ENCODE measurements at places on chromosomes 2 and 18.

DNA sequence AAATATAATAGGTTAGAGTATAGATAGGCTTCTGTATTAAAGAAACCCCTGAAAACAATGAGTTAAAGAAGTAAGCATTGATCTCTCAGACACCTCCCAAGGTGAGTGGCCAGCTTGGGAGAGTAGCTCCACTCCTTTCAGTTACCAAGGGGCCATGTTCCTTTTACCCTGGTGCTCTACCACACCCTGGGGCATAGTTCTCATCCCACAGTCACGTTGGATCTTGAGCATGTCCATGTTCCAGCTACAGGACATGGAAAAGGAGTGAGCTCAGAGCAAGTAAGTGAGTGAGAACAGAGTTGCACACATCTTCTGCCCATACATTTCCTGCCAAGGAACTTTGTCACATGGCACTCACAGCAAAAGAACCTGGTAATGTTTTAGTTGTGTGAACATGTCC, 325.9 kb upstream of the SLC39A10 start:
- DNase-seq = no peak

DNA sequence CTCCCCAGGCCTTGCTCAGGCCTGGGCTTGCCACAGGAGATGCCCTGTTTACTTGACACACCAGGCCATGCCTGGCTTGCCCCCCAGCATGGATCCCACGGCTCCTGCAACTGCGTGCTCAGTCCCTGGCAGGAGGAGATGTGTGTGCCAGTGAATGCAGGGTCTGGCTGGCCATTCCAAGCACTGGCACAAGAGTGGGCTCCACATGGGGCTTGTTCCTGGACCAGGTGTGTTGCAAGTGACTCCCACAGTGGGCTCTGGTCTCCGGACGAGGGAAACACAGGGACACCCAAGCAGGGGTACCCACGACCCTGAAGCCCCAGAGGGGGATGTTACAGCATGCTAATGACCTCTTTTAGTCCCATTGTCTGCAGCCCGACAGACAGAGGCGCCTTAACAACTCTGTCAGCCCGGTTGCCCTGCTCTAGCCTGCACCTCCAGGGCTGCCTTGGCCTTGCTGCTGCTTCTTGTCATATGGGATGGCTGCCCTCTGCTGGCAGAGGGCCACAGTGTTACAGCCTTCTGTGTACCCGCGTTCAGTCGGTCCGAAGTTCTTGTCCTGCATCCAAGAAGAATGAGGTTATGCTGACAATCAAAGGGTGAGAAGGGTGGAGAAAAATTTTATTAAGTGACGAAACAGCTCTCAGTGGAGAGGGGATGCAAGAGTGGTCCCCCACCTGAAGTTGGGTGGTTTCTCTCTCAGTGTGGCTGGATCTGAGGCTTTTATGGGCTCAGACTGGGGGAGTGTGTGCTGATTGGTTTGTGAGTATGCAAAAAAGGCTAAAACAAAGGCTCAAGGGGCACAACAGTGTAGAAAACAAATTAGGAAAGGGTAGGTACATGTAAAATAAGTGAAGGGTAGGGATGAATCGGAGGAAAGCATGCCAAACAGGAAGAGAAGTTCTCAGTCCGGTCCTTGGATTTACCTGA, 180.4 kb downstream of the MBD5 start:
- no peak for DNase-seq

DNA sequence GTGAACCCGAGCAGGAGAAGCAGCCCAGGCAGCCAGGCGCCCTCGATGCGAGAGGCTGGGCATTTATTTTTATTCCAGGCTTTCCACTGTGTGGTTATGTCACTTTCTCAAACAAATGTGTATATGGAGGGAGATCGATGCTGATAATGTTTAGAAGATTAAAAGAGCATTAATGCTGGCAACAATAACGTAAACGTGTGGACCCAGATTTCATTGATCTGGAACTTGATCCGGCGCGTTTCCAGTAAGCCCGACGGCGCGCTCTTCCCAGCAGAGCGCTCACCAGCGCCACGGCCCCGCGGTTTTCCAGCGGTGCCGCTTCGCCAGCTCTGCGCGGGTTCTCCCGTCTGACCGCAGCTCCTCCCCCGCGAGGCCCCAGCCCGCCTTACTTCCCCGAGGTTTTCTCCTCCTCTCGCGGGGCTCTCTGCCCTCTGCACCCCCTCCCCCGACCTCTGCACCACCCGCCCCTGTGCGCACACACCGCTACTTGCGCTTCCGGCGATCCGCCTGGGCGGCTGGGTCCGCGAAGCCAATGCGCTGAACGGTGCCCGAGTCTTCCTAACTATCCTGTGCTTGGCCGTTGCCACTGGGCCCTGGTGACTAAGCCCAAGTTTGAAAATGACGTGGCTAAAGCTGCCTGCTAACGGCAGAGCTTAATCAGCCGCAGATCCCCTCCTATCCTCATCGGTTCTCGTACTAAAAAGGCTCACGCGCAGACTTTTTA, 6.1 kb downstream of the ONECUT2 start:
- DNase-seq = no peak

DNA sequence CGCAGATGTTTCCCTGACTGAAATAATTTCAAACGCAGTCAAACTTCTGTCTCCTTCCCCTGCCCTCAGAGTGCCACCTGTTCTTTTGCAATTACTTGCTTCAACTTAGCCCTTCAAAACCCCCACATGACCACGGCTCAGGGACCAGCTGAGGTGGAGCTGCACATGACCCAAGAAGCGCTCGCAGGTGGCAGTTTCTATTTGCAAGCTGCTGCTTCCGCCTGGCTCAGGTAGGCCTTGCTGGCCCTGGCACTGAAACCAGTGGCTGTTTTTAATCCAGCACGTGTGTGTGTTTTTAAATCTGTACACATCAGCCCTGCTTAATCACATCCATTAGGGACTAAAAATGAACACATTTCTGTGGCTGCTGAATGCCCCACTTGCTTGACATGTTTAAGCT, 95.3 kb downstream of the CCDC93 start:
- DNase-seq = no peak

DNA sequence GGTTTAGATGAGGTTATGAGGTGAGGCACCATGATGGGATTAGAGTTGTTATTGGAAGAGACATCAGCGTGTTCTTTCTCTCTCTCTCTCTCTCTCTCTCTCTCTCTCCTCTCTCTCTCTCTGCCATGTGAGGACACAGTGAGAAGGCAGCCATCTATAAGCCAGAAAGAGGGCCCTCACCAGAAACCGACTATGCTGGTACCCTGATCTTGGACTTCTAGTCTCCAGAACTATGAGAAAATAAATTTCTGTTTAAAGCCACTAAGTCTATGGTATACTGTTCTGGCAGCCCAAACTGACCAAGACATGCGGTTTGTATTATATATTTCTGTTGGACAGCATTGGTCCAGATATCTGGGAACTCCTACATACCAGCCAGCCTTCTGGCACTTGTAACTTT, 3.5 kb upstream of the LIPG start:
- no peak for DNase-seq

Measured in GM12892 (cell line).